Right hindlimb (tissue), 1 donor: ENCODE measurements at places on chromosomes 1 and 21.

- DNase-seq, result no peak
Observed at GRCh38 chr1:246351721-246352120, 155.4 kb downstream of the SMYD3 start.

- DNase-seq, result peak; percentile 27
Observed at GRCh38 chr1:82503822-82504221, 703.1 kb downstream of the ADGRL2 start.

DNA sequence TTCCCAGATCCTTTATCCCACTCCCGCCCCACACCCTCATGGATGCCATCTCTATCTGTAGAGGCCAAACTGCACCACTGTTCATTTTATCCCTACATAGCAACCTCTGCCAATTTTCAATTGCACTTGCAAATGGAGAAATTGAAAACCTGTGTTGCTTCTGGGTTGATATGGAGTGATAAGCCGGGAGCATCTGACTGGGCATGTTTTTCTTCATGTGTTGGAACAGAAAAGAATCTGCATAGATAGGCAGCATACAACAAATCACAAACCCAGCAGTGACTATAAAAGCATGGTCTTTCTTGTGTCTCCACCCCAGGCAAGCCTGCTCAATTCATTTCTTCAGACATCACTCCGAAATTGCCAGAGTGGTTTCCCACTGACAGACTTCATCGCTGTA is 608.8 kb upstream of the CAMK1G start:
- DNase-seq, result no peak

GRCh38 chr1:44605914-44606615 is 68.2 kb downstream of the TMEM53 start:
- no peak for DNase-seq

DNA sequence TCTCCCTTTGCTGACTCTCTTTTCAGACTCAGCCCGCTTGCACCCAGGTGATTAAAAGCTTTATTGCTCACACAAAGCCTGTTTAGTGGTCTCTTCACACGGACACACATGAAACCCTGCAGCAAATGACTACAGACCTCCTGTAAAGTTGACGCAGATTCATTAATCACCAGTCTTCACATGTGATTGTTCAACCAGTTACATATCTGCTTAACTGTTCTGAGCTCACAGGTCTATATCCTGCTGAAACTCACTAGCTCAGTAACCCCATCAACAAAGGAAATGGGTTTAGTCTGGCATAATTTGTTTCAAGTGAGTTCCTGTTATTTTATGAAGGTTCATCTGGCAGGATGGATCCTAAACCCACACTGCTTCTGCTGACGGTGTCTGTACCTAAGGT is 68.4 kb upstream of the GJA8 start:
- DNase-seq, result no peak
